ENCODE measurements at places on chromosomes 16 and 17.

- DNase-seq = no peak
These were observed 104.6 kb upstream of the ZFHX3 start for GRCh38 chr16:73152386-73153125.

GRCh38 chr16:54356391-54356790, 69.8 kb upstream of the IRX3 start:
- no peak for DNase-seq

DNA sequence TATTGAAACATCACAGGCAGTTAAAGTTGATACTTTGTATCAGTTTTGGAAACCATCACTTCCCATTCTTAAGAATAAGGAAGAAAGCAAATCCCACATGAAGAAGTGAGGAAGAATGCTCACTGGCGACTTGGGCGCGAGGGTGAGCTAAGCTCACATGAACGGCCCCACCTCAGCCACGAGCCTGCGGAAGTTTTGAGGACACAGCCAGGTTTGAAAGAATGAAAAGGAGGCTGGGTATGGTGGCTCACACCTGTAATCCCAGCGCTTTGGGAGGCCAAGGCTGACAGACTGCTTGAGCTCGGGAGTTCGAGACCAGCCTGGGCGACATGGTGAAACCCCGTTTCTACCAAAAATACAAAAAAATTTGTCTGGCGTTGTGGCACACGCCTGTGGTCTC, 110.3 kb upstream of the CHMP6 start:
- DNase-seq = no peak

DNA sequence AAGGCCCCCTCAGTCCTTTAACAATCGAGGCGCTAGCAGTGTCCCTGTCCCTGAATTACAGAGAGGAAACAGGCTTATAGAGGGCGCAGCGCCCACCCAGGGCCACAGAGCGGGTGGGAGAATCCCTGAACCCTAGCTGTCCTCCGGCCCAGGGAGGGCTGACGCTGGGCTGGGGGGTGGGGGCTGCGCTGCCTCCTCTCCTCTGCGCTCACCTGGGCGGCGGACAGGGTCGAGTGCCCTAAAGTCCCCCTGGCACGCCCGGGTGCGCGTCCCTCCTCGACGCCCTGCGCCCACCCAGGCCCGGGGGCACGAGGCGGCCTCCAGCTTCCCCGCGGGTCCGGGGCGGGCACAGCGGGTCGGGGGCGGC, 200.4 kb upstream of the N4BP1 start:
- no peak for DNase-seq

DNA sequence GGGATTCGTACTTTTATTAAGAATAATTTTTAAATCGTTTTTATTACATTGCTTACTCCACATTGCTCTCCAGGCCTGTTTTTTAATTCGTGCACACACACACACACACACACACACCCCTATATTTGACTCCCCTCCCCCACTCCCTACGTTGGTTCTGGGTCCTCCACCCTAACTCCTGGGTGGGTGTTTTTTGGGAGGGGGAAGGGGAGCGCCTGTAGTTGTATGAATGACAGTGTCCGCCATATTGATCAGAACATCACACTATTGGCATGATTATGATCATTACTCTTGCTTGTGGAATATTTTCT, 1.3 kb downstream of the GNAO1 start:
- DNase-seq = no peak

DNA sequence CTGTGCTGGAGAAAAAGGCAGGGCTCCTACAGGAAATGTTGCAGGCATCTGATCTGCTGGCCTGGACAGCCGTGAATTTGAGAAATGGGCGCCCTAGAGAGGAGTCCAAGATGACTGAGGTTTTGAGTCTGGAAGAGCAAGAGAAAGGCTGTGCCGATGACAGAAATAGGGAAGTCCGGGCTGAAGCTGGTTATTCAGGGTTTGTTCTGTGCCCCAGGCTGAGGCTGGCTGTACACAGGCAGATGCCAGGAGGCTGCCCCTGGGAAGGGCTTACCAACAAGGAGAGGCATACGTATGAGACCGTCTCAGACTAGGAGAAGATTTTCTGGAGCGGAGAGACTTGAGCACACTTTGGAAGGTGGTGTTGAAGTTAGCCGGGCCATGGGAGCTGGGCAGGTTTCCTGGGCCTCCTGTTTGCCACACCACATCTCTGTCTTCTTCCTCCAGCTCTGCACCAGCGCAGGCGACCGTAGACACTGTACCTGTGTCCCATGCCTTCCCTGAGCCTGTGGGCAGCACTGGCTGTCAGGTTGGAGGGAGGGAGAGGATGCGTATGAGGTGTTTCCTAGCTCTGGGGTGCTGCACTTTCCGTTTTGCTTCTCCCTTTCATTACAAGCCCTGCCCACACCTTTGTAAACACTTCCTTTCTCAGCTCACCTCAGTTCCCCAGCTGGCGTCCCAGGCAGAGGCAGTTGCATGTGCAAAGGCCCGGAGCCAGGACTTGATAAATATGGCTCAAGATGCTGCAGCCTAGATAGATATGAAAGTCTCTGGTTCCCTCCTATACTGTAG, 80.8 kb downstream of the SPECC1 start:
- DNase-seq = no peak

- no peak for DNase-seq
These were observed 2.6 kb downstream of the SLC16A6 start for GRCh38 chr17:68288375-68288774.
